T-helper 2 cell treated with Interferon-gamma antibody and Interleukin-4, amounts not matched to agents 5 μg/mL and 100 μg/mL, for 36 hours (primary cell): ENCODE measurements at places on chromosomes 2 and 18.

GRCh38 chr2:375270-375955 lies 87.5 kb upstream of the ALKAL2 start:
- H3K36me3 ChIP-seq, result no peaks in the 10 kb centered on the region
- no peak overlapping the region for H3K4me3 ChIP-seq
- no peaks in the 10 kb centered on the region for H3K4me1 ChIP-seq
- no peak overlapping the region for H3K27ac ChIP-seq

- no peaks in the 10 kb centered on the region for H3K4me1 ChIP-seq
- H3K4me3 ChIP-seq, result no peak overlapping the region
- DNase-seq, result no peak
- no peak overlapping the region for H3K27ac ChIP-seq
These were observed 152.8 kb downstream of the PID1 start for GRCh38 chr2:229118336-229118735.

DNA sequence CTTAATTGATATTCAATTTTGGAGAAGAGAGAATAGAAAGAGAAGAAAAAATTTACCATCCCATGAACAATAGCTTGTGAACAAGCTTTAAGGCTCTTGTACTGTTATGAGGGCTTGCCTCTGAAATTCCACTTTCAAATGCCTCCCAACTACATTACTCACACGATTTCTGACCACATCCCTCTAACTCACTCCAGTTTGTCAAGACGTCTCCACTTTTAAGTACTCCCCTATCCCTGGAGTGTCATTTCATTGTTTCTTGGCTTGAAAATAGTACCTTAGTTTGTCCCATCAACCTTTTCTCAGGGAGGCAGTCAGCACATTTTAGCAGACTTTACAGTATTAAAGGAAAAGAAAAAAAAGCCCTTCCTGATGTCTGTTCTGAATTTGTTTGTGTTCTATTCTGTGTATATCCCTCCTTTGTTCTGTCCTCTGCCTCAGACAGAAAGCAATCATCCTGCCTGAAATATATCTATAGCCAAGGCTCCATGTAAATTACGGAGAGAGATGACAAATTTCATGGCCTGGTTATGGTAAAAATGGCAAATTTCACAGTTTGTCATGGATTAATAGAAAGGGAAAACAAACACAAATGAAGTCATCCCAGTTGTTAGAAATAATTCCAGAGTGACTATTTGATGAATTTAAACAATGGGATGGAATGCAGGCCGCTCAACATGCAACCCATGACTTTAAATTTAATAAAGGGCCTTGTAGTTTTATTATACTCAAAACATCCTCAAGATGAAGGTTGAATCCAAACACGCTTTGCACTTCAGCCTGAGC lies 228.8 kb downstream of the ETAA1 start:
- no peaks in the 10 kb centered on the region for H3K36me3 ChIP-seq
- no peak for DNase-seq
- no peaks in the 10 kb centered on the region for H3K27me3 ChIP-seq
- H3K4me3 ChIP-seq, result no peak overlapping the region
- no peak overlapping the region for H3K27ac ChIP-seq

DNA sequence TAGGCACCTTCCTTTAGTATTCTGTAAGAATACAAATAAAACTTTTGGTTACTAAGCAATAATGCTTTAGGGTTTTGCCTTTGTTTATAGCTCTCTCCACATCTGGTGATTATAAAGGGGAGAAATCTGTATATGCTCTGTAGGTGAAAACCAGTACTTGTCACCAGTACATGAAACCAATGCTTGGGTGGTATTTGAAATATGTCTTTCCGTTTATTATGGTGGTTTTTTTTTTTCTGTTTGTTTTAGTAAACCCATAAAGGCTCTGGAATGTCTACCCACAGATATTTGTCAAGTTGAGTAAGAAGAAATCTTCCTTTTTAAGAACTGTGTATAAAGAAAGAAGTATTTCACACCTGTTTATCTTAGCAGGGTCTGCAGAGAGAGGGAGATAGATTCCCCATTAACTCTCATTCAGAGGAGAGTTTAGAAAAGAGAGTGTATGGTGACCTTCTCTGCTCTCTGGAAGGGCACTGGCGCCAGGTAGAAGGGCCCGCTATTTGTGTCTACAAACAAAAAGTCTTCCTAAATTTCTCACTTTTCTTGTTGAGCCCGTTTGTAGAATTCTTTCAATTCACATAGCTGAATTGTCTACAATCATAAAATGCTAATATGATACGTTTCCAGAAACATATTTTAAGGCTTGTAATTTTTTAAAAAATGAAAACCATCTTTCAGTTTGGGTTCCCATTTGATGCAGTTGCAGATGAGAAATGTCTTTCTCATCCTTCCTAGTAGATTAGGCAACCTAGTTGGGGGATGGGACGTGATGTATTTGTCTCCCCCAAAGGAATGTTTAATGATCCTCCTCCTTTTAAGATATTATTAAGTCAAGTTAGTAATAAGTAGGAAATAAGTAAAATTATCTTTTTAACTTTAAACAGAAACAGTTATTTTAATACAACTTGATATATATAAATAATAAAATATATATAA lies 33.9 kb downstream of the MAP3K20 start:
- no peak overlapping the region for H3K27ac ChIP-seq
- H3K4me1 ChIP-seq, result peaks cover 10% of the 10 kb centered on the region
- H3K4me3 ChIP-seq, result no peak overlapping the region
- DNase-seq, result no peak
- peaks cover 7% of the 10 kb centered on the region for H3K36me3 ChIP-seq

DNA sequence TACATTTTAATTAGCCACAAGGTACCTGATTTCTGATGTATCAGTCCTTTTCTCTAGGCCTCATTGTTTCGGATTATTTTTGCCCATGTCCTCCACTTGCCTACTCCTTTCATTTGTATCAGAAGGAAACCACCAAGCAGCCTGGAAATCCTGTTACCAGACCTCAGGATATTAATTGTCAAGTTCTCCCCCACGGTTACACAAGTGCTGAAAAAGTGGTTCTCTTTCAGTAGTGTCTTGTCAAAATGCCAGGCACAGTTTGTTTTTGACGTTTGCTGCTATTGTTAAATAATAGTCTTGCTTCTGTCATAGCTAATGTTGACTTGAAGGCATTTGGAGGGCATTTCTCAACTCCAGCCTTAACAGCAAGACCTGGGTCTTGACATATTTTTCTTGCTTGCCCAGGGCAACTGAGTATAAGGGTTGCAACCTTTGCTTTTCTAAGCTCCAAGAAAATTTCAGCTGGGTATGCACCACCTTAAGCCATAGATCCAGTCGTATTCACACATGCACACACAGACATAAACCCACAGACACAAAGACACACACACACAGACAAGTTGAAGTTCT lies 31.0 kb downstream of the INSIG2 start:
- no peak overlapping the region for H3K4me3 ChIP-seq
- H3K27me3 ChIP-seq, result no peaks in the 10 kb centered on the region
- H3K4me1 ChIP-seq, result peaks cover 4% of the 10 kb centered on the region
- DNase-seq, result no peak

DNA sequence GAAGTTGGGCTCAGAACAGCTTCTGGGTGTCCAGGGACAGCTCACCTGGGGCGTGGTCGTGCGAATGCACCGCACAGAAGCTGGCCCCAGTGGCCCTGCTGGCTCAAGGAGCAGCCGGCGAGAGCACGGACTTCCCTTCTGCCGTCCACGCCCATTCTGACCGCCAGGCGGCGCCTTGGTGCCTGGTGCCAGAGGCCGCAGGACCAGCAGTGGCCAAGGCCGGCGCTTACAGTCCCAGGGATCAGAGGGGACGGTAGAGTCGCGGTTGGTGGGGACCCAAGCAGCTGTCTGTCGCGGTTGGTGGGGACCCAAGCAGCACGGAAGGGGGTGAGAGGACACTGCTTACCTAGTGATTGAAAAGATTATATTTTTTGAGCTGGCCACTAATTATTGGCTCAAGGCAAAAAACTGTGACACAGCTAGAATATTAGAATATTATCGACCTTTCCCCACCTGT lies 25.7 kb downstream of the NPPC start:
- DNase-seq, result peak; percentile 53
- H3K36me3 ChIP-seq, result no peaks in the 10 kb centered on the region
- no peak overlapping the region for H3K4me3 ChIP-seq
- no peak overlapping the region for H3K27ac ChIP-seq

DNA sequence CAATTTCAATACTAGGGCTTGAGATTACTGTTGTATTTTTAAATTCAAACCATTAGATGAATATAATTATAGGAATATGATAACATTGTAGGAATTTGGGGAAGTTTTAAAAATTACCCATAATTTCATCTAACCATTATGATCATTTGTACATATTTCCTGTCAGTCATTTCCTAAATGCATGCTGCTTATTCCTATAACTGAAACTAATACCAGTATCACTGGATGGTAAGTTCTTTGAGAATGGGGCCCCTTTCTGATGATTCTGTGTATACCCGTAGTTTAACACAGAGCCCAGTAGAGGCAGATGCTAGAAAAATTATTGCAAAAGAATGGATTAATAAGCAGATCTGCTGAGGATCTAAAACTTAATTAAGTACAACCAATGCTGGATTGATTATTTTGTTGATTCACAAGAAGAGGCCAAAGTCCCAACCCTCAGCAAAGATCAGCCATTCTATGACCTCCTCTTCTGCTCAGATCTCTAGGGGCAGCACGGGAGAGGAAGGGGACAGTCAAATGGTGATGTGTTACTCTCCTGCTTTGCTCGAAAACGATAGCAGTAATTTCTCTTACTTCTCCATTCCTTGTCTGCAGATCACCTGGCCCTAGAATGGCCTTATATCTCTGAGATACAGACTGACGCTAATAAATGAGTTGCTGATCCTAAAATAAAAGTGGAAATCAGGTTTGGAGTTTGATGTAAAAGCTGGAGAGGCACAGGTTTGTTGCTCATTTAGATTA lies 69.5 kb upstream of the PELI1 start:
- no peaks in the 10 kb centered on the region for H3K27me3 ChIP-seq
- peaks cover 5% of the 10 kb centered on the region for H3K36me3 ChIP-seq
- H3K4me3 ChIP-seq, result peak overlapping the region; percentile 74
- peaks cover 43% of the 10 kb centered on the region for H3K4me1 ChIP-seq
- peak overlapping the region; percentile 91 for H3K27ac ChIP-seq
- no peak for DNase-seq

- H3K27me3 ChIP-seq, result no peaks in the 10 kb centered on the region
- H3K36me3 ChIP-seq, result peaks cover 33% of the 10 kb centered on the region
- H3K4me1 ChIP-seq, result peaks cover 6% of the 10 kb centered on the region
- DNase-seq, result no peak
These were observed 19.8 kb downstream of the RNF103 start for GRCh38 chr2:86603905-86604304.

- no peak overlapping the region for H3K4me3 ChIP-seq
- no peak overlapping the region for H3K27ac ChIP-seq
- peaks cover 7% of the 10 kb centered on the region for H3K27me3 ChIP-seq
These were observed 102.7 kb upstream of the PELI1 start for GRCh38 chr2:64246962-64247361.

DNA sequence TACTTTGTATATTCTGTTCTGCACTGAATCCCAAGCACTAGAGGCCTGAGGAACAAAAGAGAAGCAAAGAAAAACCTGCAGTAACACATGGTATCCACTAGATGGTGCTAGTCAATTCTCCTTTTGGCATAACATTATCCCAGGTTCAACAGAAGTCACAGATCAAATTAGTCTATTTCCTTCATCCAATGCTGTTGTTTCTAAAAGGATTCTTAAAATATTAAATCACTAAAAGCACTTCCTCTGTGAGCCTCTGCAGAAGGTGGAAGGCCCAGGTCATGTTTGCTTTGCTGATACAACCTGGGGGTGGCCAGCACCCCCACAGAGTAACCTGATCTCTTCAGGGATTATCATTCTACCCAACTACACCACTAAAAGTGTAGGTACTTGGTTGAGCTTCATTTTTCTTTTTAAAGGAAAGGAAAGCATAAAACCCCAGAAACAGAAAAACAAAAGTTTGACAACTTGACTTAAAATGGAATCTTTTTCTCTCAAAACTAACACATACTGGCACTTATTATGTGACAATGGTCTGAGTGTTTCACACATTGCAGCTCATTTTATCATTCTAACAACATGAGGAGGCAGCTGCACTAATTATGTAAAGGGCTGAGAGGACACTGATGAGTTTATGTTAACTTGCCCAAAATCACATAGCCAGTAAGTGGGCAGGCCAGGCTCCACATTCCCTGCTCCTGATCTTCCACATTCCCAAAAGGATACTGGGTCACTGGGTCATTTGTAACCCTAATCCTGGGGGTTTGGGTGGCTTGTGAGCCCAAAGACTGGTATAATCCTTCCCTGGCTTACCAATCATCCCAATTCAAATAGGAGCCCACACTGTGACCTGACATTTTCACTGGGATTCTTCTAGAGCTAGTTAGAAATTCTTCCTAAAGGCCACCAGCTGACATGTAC lies 66.8 kb upstream of the DNER start:
- H3K27ac ChIP-seq, result no peak overlapping the region
- H3K4me3 ChIP-seq, result no peak overlapping the region
- H3K36me3 ChIP-seq, result peaks cover 48% of the 10 kb centered on the region
- H3K27me3 ChIP-seq, result no peaks in the 10 kb centered on the region
- no peak for DNase-seq
- H3K4me1 ChIP-seq, result peaks cover 25% of the 10 kb centered on the region

- H3K27ac ChIP-seq, result no peak overlapping the region
- H3K4me1 ChIP-seq, result peaks cover 4% of the 10 kb centered on the region
- H3K36me3 ChIP-seq, result no peaks in the 10 kb centered on the region
- H3K4me3 ChIP-seq, result no peak overlapping the region
These were observed 165.0 kb downstream of the ANTXR1 start for GRCh38 chr2:69177785-69178636.

DNA sequence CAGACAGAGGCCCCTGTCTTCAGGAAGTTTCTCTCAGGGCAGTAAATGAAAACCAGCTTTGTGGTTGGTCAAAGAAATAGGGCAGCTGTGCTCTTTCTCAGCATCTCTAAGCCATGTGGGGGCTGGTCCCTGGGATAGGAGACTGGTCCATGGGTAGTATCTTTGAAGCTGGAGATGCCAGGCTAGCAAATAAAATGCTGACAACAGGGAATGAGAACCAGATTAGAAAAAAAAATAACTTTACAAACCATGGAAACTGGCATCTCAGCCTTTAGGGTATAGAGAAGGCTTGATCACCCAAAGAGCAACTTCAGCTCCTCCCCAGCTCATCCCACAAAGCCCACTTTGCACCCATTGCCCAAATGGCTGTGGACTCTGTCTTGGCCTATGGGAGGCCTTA lies 138.1 kb downstream of the TTC32 start:
- no peaks in the 10 kb centered on the region for H3K36me3 ChIP-seq
- H3K27ac ChIP-seq, result no peak overlapping the region
- no peaks in the 10 kb centered on the region for H3K4me1 ChIP-seq
- H3K27me3 ChIP-seq, result peaks cover 2% of the 10 kb centered on the region
- no peak overlapping the region for H3K4me3 ChIP-seq

DNA sequence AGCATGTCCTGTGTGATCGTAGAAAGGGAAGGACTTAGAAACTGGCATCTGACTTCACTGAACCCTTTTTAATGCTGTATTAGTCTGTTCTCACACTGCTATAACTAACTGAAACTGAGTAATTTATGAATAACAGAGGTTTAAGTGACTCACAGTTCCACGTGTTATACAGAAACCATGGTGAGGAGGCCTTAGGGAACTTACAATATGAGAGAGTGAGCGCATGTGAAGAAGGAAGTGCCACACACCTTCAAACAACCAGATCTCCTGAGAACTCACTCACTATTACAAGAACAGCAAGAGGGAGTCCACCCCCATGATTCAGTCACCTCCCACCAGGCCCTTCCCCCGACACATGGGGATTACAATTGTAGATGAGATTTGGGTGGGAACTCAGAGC lies 811.3 kb downstream of the CPS1 start:
- no peak overlapping the region for H3K4me3 ChIP-seq
- H3K27me3 ChIP-seq, result no peaks in the 10 kb centered on the region
- no peaks in the 10 kb centered on the region for H3K36me3 ChIP-seq
- H3K4me1 ChIP-seq, result no peaks in the 10 kb centered on the region
- no peak for DNase-seq

GRCh38 chr2:230669386-230669950 lies 43.2 kb upstream of the CAB39 start:
- no peak for DNase-seq
- no peaks in the 10 kb centered on the region for H3K36me3 ChIP-seq
- no peaks in the 10 kb centered on the region for H3K27me3 ChIP-seq
- H3K4me1 ChIP-seq, result peaks cover 64% of the 10 kb centered on the region
